Renal cortical epithelial cell (primary cell): ENCODE measurements at places on chromosomes 4 and X.

DNA sequence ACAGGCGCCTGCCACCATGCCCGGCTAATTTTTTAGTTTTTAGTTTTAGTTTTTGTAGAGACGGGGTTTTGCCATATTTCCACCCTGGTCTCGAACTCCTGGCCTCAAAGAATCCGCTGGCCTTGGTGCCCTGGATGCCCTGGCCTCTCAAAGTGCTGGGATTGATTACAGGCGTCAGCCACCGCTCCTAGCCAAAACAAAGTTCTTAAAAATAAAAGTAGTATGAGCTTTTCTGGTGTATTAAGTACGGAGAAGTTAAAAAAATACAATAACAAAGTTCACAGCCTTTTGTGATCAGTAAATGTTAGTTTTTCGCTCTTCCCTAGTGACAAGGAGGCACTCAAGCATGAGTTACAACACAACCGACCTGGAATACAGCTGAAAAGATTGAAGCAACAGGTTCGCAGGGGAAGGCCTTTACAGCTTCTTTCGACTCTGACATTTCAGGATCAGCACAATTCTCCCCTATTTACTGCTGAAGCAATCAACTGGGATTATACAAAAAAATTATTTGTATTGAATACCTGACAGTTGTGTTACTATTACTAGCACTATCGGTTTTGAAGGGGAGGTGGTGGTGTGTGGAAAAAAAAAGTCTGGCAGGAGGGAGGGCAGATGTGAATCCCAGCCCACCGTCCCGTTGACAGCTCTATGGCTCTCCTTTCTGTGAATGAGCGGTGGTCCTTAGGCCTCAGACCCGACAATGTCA lies 893 bp upstream of the METAP1 start:
- peak; percentile 47 for DNase-seq

DNA sequence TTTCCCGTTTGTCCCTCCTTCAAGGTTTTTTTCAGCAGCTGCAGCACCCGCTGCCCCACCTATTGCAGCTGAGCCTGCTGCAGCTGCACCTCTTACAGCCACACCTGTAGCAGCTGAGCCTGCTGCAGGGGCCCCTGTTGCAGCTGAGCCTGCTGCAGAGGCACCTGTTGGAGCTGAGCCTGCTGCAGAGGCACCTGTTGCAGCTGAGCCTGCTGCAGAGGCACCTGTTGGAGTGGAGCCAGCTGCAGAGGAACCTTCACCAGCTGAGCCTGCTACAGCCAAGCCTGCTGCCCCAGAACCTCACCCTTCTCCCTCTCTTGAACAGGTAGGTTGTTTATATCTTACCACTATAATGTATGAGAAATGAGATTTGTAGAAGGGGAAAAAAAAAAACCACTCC lies 4.5 kb downstream of the PRR27 start:
- DNase-seq: no peak

DNA sequence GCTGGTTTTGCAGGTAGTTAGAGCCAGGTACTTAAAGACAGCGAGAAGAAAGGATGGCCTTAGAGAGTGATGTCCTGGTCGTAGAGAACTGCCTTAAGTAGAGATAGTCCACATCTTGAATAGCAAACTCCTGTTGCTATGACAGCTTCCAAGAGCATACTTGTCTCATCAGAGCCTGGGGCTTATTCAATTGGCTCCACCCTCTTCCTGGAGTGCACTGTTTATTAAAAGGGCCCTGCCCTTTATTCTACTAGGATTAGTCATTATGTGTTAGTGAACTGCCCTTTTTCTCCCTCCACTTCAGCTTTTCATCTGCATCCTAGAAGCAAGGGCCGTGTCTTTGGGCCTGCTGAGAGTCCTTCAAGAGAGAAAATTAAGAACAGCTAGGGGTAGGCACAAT lies 94.5 kb upstream of the EOLA2 start:
- peak; percentile 59 for DNase-seq

GRCh38 chrX:3550160-3550751 lies 163.2 kb downstream of the PRKX start:
- no peak for DNase-seq

DNA sequence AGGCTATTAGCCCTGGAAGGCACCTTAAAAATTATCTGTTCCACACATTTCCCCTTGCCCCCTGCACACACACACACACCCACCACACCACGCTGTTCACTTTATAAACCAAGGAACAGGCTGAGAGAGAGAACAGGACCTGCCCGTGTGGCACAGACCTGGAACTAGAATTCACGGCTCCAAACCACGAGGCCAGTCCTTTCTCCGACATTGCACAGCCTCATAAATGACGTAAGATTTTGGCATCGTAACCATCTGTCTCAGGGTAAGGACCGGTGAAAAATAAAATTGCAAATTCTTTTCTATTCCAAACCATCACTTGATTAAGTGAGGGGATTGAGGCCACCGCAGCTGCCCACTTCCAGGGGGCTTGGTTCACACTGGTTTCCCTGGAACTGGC lies 330.3 kb downstream of the BCOR start:
- no peak for DNase-seq

GRCh38 chrX:2485789-2486345 lies 14.9 kb downstream of the DHRSX start:
- DNase-seq: no peak

- no peak for DNase-seq
These were observed 1911.5 kb upstream of the AGA start for GRCh38 chr4:179353786-179354185.

DNA sequence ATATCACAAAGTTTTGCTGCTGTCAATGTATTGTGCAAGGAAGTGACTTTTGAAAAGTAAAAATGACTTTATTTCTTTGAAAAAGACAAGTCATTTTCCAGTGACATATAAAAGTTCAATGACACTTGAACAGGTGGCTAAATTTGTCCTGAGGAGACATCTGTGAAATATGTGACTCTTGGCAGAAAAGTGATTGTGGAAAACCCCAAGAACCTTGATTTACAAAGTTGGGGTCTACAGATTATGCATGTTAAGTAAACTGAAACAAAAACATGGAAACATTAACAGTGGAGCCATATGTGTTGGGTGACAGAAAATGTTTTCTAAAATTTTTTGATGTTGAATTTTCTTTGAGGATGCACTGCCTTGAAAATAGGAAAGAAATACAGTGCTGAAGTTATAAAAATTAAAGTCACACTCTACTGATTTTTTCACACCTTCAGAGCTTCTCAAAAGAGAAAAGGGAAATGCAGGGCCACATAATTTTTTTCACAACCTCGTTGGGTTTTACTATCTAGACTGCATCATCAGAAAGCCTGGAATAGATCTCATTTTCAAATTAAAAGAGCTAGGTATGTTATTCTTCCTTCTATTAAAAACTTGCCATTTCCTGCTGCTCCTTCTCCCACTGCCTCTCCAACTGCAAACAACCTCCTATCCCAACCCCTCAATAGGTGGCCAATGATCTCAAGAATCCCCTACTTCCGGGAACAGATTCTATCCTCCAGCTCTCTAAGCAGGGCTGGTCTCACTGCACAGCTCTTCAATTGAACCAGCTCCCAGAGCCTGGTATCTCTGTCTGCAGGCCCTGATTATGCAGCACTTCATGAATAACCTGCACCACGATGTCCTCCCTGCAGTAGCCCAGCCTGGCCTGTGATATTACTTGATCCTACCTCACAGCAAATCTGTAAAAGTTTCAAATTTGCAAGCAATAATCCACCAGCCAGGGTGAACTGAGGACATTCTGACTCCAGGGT lies 570.8 kb upstream of the CPEB2 start:
- no peak for DNase-seq

- no peak for DNase-seq
These were observed 403.9 kb downstream of the PCDH7 start for GRCh38 chr4:31124008-31124585.

- no peak for DNase-seq
These were observed 20.9 kb upstream of the XPNPEP2 start for GRCh38 chrX:129717892-129718291.

GRCh38 chr4:17876943-17877342 lies 66.2 kb downstream of the NCAPG start:
- DNase-seq: no peak

GRCh38 chr4:110061076-110061475 lies 137.3 kb downstream of the ELOVL6 start:
- no peak for DNase-seq

DNA sequence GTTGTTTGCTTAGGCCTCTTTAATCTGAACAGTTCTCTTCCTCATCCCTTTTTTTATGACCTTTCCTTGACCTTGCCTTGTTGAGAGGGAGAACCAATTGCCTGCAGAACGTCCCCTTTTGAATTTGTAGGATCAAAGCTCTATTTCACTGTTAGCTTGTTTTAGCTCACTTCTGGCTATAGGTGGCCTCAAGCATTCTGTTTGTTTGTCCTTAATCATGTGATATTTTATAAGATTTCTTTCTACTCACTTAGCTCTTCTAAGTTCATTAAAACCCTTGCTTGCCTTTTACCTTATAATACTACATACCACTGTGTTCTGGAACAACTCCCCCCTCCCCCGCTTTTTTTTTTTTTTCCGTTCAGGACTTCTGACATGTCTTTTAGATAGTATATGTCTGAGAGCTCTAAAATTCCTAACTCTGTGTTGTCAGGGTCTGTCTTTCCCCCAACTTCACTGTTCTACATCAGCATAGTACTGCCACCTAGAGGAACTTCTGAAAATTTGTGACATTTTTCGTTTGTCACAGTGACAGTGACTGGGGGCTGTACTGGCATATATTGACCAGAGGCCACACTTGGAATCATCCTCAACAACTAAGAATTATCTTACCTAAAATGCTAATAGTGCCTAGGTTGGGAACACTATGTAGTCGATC lies 128.5 kb downstream of the LARP7 start:
- peak; percentile 17 for DNase-seq

DNA sequence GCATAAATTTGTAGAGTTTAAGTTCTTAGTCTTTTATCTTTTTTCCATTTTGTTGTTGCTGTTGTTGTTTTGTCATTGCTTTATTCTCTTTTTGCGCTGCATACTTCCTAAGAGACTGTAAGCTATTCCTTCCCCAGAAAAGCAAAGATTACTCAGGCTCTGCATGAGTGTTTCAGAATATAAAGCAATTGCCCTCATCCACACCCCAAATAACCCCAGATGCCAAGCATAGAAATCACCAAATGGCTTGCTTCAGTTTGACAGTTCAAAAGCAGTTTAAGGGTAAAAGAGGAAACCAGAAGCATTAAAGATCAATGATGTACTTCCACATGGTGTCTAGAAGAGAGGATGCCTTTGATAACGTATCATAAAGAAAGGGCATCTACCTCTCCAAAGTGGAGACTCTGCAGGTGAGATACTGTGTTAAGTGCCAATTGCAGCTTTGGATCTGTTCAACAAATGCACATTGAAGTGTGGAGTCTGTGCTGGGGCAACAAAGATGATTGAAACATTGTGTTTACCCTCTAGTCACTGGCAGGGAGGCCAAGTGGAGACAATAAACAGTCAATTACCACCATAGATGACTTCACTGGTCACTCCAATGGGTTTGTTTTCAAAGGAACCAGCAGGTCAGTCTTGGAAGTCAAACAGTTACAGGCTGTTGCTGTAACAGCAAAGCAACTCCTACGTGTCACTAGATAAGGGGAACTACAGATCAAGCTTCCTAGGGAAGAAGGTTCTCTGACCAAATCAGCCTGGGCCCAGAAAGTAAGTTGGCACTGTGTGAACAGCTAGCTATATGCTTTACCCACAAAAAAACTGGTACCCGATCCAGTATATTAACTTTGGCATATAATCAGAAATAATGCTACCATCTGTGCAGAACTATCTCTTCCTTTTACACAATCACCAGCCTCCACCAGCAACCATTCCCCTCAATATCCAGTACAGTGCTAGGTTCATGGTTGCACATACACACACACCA lies 40.6 kb upstream of the IL21 start:
- DNase-seq: peak; percentile 80

- DNase-seq: no peak
These were observed 239.0 kb upstream of the MAB21L2 start for GRCh38 chr4:150342945-150343344.

GRCh38 chrX:10841579-10841978 lies 221.2 kb upstream of the MID1 start:
- DNase-seq: no peak

GRCh38 chr4:101236097-101236496 lies 111.2 kb downstream of the PPP3CA start:
- DNase-seq: no peak

- no peak for DNase-seq
These were observed 859.3 kb upstream of the LCORL start for GRCh38 chr4:18880871-18881270.

- DNase-seq: no peak
These were observed 17.8 kb downstream of the IGSF1 start for GRCh38 chrX:131271274-131271673.
